ENCODE measurements at places on chromosomes 16 and 17. TPM values are rescaled to one million over a fixed set of nuclear protein-coding genes. Genes with fewer than 3 reads are reported as not detected.
A peak's percentile ranks its signal among the peaks of the same experiment; 100 is the strongest.

Gene DPEP1
- total RNA-seq, result not detected

Gene GLYR1
- total RNA-seq, result 45.7 TPM

Gene FOXN1
- total RNA-seq, result not detected

Gene ZC3H7A
- total RNA-seq, result 59.2 TPM

DNA sequence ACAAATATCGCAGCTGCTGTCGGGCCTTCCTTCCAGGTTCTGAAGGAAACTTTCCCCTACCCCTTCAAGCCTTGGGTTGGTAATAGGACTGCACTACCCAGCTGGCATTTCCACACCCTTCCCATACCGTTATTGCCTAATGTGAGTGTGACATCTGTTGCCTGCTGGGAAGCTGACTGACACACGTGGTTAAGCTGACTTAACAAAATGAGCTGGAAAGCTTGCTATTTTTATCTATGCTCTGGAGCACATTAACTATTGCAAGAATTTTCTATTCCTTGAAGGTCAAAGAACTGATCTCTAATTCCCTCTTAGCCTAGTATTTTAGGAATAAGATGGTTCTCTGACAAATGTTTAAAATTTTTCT is 79.5 kb downstream of the PMP22 start:
- peak; percentile 54 for DNase-seq

DNA sequence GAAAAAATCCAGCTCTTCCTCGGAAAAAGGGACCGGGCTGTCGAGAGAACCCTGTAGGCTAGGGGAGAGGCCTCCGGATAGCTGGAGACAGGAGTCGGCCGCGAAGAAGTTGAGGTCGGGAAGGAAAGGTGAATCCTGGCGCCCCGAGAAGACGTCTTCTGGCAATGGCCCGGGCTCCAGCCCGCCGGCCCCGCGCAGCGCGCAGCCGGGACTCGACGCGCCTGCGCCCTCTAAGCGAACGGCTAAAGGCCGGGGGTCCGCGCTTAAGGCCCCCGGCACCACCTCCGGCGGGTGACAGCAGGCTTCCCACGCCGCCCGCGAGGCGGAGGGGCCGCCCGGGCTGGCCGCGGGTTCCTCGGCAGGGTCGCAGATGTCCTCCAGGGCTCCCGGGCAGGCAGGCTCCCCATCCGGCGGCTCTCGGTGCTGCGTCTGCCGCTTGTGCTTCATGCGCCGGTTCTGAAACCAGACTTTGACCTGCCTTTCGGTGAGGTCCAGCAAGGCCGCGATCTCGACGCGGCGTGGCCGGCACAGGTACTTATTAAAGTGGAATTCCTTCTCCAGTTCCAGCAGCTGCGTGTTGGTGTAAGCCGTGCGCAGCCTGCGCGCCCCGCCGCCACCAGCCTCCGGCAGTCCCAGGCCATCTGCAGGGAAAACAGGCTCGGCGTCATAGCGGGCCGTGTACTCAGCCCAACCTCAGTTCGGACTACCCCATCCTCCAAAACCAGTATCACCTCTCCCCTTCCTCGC is 1.6 kb downstream of the HOXB2 start:
- DNase-seq, result peak; percentile 65

DNA sequence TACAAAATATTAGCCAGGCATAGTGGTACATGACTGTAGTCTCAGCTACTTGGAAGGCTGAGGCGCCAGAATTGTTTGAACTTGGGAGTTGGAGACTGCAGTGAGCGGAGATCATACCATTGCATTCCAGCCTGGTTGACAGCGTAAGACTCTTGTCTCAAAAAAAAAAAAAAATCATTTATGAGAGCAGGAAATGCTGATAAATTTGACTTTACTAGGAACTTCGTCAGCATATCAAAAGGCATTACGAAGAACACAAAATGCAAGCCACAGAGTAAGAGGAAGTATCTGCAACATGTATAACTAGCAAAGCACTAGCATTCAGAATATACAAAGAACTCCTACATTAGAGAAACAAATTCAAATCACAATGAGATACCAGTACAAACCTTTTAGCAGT is 279.3 kb downstream of the ZFHX3 start:
- DNase-seq, result peak; percentile 23

GRCh38 chr17:60158751-60159478 is 9.1 kb downstream of the CA4 start:
- no peak for DNase-seq

- no peak for DNase-seq
Measured at GRCh38 chr16:72425571-72426341, 253.8 kb upstream of the PMFBP1 start.

DNA sequence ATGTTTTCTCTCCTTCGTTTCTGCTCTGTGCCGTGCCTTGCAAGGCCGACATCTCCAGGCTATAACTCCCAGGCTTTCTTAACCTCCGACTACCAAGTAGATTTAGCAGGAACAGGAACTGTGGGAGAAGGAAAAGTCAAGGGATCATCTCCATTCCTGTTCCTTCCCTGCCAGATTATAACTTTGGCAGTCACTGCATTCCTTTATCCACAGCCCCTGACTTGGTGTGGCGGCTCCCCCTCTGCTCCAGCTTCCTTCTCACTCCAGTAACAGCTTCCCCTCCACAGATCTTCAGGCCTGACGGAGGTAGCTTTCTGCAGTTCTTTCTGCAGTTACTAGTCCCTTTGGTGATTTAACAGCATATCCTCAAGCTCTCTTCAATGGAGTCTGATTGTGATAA is 234.6 kb upstream of the MON1B start:
- no peak for DNase-seq

GRCh38 chr17:17915183-17915582 is 57.0 kb downstream of the TOM1L2 start:
- no peak for DNase-seq

DNA sequence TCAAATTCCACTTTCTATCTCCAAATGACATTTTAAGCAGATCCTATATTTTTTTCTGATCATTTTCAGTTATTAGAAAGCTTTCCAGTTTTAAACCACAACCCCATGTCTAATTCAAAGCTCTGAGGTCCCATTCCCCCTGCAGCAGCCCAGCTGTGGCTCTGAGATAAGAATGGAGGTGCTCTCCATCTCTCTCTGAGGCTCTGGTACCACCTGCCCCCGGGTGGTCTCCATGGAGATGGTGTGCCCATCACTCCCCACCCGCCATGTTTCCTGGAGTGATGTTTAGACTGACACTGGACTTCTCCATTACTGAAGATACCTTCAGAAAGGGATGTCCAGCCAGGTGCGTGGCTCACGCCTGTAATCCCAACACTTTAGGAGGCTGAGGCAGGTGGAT is 68.1 kb upstream of the SEC14L1 start:
- DNase-seq, result no peak

DNA sequence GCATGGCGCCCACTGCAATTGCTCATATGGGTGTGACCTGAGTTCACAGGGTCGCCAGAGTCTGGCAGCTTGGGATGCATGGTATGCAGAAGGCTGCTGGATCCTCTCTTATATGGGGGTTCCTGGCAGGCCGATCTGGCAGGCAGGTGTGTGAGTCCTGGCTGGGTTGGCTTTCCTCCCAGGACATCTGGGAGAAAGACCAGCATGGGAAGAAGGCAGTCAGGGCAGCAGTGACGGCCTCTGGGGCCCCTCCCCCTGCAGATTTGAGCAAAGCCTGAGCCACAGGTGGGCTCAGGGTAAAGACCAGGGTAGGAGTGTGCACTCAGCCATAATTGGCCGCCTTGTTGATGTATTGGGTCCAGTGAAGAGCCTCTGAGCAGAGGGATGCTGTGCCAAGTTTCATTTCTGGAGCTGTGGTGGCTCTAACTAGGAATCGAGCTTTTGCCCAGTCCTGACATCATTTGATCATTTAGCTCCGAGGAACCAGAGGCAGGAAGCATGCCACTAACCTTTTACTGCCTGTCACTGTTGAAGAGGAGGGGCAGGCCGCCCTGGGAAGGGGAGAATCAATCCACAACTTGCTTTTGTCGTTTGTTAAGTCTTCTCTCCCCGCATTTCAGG is 174.3 kb downstream of the CCDC182 start:
- no peak for DNase-seq

GRCh38 chr16:46783800-46784199 is 35.7 kb upstream of the MYLK3 start:
- no peak for DNase-seq

GRCh38 chr16:63568164-63568563 is 1531.9 kb upstream of the CDH8 start:
- DNase-seq, result no peak

DNA sequence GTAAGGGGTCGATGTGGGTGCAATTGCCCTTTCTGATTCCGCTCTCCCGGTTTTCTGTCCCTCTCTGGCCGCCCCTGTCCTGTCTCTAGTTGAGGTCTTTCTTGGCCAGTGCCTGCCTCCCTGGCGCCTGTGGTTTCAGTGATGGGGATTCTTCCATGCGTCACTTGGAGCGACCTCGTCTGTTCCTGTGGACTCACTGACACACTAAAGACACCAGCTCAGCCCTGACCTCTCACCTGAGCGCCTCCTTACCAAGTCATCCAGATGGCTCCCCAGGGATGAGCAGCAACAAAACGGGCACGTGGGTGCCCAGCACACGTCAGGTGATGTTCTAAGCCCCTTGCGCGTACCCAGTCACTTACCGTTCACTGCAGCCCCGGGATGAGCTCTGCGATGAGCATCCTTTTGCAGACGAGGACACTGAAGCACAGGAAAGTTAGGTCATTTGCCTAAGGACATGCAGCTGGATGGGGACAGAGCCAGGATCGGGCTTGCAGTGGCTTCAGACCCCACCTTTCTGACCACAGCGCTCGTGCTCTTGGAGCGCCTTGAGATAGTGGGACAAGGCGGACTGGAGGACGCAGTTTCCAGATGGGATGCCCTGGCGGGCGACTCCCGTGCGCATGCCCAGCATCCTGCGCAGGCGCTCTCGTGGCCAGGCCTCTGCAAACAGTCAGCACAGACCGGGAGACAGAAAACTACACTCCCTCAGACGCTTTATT is 11.5 kb upstream of the LGALS3BP start:
- DNase-seq, result no peak

DNA sequence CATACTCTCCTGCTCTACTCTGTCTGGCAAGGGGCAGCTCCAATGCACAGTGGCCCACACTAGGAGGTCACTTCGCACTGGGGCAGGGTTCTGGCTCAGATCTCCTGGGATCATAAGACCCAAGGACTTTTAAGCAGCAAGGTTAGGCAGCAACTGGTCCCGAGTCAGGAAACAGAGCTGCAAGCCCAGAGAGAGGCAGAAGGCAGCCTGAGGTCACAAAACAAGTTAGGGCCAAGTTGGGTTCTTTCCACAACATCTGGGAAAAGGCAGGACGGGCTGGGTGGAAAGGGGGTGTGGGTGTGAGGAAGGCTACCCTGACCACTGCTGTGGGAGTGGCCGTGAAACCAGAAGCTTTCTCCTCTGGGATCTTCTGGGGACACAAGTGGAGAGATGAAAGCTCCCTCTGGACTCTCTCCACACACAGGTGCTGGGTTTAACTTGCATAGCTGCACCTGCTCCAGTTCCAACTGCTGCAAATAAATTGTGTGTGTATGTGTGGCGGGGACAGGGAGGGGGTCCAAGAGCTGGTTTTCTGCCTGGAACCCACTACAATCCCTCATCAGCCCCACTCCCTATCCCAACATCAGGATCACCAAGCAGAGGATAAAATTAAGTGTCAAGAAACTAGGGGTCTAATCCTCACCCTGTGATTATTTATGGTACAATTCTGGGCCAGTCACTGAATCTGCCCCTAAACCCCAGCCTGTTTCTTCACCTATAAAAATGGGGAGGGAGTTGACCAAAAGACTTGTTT is 8.0 kb upstream of the TSPOAP1 start:
- DNase-seq, result peak; percentile 56

GRCh38 chr17:68706356-68706920 is 105.3 kb upstream of the FAM20A start:
- DNase-seq, result peak; percentile 72

- no peak for DNase-seq
Measured at GRCh38 chr16:85598141-85598540, 15.0 kb upstream of the GSE1 start.

DNA sequence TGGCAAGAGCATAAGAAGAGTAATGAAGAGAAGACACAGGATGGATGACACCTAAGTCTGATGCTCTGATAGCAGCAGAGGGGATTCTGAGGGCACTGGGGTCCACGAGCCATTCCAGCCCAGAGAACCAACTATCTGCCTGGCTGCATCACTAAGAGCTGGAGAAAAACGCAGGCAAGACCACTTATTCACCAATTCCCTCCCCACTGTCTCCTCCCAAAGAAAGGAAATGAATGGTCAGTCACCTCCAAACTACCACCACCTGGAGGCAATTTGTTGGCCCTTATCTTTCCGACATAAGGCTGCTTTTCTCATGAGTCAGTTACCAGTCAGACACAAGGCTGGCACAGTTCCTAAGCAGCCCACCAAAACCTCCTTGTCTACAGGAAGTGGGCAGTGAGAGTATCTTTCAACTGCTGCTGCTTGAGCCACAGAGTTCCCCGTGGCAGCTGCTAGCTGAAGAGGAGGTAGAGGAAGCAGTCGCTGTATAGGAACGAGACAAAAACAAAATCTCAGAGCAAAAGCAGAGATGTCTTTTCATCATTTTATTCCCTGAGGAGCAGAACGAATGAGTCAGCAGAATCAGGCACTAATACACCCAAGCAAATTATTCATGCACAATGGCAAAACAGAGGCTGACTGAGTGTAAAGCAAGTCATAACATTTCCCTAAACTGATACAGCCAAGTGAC is 111.1 kb downstream of the SMG6 start:
- peak; percentile 95 for DNase-seq

- no peak for DNase-seq
Measured at GRCh38 chr17:14910916-14911315, 354.2 kb downstream of the PMP22 start.

DNA sequence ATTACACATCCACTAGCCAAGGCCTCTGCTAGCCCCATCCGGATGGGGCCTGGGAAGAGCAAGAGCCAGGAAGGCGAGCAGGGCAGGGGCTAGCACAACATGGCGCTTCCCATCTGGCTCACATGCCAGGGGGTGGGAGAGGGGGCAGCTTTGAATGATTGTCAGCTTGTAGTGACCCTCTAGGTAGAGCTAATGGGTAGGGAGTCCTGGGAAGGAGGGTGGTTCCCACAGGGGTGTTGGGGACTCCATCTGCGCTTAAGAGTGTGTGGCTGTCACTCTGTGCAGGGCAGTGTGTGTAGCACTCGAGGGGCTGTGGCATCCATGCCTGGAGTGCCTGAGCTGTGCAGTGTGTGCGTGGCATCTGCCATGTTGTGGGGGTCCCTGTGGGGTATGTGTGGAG is 24.5 kb downstream of the ARHGAP23 start:
- no peak for DNase-seq

GRCh38 chr17:78305801-78306200 is 54.1 kb downstream of the SOCS3 start:
- DNase-seq, result no peak

DNA sequence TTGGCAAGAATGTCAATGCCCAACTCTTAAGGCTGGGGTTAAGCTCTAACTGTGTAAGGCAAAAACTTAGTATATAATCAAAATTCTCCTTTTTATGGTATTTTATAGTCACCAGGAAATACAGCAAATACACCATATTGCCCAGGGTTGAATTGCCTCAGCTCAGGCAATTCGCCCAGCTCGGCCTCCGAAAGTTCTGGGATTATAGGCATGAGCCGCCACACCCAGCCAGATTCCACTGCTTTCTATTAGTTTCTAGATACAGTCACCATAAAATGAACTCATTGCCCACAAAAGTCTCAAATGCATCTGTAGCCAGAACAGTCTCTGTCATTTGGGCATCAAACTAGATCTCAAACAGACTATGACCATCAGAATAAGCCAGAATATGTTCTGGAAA is 238.7 kb upstream of the TOX3 start:
- DNase-seq, result no peak

Measured in fibroblast of villous mesenchyme (primary cell).